ENCODE measurements at places on chromosomes 3 and 15.

DNA sequence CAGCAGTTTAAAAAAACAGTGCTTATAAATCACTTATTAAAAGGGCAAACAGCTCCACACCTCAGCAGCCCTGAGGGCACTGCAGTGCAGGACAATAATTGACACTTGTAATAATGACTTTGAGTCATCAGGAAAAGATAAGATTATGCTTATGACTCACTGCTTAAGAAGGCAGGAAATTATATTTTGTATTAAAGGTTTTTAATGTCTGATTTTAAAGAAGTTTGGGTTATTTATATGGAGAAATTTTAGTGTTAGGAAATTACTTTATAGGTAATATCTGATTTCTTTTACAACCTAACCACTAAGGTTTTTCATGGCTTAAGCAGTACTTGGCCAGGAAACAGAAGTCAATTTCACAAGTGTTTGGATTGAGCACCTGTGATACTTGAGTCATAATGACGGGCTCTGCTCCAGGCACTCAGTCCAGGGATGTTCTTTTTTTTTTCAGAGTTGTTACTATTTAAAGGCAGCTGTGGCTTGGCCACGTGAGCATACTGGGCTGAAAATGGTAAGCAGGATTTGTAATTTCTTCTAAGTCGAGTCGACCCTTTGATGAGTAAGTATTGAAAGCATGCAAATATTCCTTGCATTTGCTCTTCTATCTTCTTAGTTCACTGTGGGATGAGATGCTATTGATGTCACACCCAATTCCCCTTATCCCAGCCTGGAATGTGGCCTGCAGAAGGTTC is 21.6 kb upstream of the SLC6A20 start:
- DNase-seq, result no peak

DNA sequence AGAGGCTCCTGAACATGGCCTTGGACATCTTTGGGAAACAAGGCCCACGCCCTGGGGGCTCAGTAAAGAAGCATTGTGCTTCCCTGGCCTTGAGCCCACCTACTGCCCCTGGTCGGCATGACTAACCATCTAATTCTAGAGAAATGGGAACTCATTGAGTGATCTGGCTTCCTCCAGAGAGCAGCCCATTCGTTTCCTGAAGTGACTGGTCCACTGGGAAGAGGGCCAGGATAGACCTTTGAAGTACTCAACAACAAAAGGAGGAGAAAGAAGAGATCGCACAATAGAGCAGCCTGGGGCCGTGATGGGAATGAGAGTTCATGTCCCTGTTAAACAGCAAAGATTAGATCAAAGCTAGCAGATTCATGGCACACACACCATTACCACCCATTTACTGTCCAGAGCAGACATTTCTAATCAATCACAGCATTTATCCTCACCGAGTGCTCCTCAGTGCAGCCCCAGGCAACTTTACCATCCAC is 514.4 kb upstream of the PROK2 start:
- DNase-seq, result no peak

DNA sequence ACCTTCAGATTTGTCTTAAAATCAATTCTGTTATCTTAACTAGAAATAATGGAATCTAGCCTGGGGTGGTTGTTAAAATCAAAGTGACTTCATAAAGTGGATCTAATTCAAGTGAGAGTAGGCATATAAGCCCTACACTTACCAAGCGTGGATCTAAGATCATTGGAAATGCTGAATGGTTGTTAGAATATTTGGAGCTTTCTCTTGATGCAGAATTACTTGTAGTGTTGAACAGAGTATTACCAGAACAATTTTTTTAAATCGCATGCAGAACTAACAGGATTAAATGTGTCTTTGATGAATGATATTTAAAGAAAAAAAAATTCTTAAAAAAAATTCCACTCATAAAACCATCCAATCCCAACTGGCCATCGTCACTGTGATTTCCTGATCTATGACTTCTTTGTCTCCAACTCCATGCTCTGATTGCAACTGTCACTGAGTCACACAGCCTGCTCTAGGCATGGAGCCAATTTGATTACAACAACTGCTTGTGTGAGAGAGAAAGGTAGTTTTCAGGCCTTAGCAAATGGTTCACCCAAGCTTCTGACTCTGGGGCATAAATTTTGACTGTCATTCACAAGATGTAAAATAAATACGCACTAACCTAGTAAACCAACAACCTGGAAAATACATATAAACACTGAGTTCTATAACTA is 25.9 kb upstream of the SPRED1 start:
- DNase-seq, result no peak

GRCh38 chr3:124266487-124266886 is 274.6 kb upstream of the ROPN1 start:
- DNase-seq, result no peak

GRCh38 chr15:58526647-58527192 is 94.9 kb downstream of the LIPC start:
- DNase-seq, result no peak

GRCh38 chr3:150922611-150923010 is 17.4 kb upstream of the MINDY4B start:
- DNase-seq, result no peak

- no peak for DNase-seq
Measured at GRCh38 chr3:174462916-174463315, 396.2 kb upstream of the NAALADL2 start.

- DNase-seq, result no peak
Measured at GRCh38 chr3:140955645-140956044, 14.0 kb downstream of the SLC25A36 start.

DNA sequence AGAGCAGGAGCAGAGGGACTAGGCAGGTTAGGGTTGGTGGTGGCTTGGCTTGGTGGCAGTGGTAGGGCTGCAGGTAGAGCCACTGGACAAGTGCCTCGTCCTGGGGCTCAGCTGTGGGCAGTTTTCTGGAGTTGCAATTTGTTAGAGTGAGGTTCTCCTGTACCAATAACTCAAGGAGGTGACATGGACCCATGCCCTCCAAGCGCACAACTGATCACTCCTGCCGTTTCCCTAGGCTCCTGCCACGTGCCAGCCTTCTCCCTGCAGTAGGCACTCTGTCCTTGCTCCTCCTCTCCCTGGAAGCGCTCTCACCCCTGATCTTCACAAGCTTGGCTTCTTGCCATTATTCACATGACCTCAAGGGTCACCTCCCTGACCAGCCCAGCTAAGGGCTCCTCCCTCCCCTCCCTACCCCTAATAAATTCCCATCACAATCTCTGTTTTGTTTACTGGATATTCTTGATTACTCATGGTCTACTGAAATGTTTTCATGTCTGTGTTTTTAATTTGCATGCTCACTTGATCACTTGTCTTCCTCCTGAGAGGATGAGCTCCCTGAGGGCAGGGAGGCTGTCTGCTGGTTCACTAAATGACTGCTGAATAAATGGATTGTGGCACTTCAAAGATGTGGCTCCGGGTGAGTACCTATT is 3.3 kb downstream of the WNT7A start:
- no peak for DNase-seq

DNA sequence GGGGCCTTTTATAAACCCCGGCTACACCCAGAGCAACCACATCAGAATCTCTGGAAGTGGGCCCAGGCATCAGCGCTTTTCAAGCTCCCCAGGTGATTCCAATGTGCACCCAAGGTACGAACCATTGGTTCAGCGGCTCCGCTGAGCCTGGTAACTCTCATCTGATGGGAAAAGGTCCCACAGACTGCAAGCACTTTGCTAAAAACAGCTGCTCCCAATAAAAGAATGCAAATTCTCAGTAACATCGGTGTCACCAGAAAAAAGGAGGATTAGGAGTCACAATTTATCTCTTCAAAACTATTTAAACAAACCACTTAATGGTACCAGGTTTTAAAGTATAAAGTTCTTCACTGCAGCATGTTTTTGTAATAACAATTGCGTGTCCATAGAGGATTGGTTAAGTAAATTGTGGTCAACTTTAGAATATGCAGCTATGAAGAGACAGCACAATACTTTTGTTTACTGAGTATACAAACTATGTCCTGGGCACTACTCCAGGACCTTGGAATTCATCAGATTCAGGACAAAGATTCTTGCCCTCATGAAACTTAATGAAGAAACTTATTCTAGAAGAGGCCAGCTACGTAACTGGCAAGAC is 660.7 kb upstream of the ADAMTS9 start:
- no peak for DNase-seq

- DNase-seq, result no peak
Measured at GRCh38 chr15:67997996-67998395, 56.1 kb upstream of the PIAS1 start.

GRCh38 chr3:159250961-159251360 is 449.1 kb downstream of the MFSD1 start:
- DNase-seq, result no peak

- no peak for DNase-seq
Measured at GRCh38 chr3:150059241-150059640, 88.5 kb upstream of the PFN2 start.

DNA sequence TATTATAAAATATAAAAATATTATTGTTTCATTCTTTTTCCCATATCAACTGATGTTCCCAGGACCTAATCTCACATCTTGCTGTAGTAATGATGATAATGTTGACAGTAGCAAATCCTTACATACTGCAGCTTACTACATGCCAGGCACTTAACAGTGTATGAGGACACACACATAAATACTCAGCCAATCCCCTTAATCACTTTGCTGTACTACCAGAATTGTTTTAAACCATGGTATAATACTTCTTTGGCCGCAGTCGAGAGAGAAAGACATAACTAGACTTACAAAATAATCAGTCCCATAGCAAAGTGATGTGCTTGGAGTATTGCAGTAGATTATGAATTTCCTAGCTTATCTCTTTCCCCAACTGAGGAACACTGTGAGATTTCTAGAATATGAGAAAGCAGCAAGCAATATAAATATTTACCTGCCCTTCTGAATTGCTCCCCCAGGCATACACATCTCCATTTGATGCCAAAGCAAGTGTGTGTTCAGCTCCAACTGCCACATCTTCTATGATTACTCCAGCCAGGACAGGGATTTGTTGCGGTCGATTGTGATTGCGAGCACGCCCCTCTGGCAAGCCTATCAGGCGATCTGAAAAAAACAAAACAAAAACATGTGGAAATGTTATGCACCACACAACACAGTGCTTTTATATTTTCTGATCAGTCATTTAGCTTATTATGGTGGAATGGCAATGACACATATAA is 33.0 kb downstream of the FBXL22 start:
- DNase-seq, result no peak

DNA sequence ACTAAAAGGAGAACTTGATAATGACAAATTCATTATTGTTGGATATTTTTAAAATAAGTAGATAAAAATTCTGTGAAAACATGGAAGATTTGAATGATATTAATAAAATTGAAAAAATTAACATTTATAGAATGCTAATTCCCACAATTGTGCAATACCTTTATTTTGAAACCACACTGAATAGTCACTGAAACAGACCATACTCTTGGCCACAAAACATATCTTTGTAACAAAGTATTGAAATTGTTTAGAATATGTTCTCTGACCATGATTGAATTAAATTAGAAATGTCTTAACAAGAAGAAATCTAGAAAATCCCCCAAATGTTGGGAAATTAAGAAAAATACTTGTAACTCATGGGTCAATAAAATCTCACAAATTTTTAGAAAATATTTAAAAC is 49.2 kb downstream of the ARHGAP11B start:
- DNase-seq, result no peak

DNA sequence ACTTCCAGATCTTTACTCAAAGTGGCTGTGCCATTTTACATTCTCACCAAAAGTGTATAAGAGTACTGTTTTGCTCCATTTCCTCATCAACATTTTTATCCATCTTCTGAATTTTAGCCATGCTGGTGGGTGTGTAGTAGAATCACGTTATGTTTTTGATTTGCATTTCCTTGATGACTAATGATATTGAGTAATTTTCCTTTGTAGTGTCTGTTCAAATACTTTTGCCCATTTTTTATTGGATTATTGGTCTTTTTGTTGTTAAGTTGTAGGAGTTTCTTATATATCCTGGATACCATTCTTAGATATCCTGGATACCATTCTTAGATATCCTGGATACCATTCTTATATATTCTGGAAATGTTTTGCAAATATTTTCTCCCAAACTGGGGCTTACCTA is 344.9 kb downstream of the LRRC3B start:
- DNase-seq, result no peak

DNA sequence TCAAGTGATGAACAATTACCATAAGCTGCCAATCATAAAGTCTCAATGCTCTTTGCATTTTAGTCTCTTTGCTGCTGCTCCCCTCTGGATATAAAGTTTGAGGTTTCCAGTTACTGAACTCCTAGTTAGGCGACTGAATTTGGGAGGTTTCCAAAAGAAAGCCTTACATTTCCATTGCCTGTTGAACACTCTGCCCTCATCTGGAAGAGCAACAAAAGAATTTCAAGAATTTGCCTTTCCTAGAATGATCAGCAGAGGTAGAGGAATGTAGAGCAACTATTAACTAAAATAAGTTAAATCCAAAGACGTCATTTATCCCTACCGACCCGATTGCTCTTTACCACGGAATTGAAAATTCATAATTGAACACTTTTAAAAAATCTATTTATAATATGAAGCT is 53.4 kb upstream of the PRICKLE2 start:
- no peak for DNase-seq

DNA sequence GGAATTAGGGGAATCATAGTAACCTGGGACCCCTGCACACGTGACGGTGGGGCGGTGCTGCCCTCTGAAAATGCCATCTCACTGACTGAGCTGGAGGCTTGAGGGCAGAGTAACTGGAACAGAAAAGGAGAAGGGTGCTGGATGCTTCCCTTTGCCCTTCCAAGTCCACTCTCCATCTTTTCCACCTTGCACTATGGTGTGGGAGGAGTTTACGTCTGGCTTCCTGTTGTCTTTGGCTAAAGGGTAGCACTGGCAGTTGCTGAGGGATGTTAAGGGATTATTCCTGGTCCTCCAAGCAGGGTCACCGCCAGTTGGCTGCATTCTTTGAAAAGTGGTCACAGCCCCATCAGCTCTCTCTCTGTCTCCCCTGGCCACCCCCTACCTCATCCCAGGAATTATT is 129.4 kb upstream of the SNTN start:
- no peak for DNase-seq

All from activated CD8-positive, alpha-beta memory T cell treated with anti-CD3 and anti-CD28 coated beads for 24 hours (primary cell).